ENCODE measurements at places on chromosomes 1 and 21.
A peak's percentile ranks its signal among the peaks of the same experiment; 100 is the strongest.

GRCh38 chr21:40938611-40939010 is 91.7 kb upstream of the DSCAM start:
- no peak for DNase-seq

DNA sequence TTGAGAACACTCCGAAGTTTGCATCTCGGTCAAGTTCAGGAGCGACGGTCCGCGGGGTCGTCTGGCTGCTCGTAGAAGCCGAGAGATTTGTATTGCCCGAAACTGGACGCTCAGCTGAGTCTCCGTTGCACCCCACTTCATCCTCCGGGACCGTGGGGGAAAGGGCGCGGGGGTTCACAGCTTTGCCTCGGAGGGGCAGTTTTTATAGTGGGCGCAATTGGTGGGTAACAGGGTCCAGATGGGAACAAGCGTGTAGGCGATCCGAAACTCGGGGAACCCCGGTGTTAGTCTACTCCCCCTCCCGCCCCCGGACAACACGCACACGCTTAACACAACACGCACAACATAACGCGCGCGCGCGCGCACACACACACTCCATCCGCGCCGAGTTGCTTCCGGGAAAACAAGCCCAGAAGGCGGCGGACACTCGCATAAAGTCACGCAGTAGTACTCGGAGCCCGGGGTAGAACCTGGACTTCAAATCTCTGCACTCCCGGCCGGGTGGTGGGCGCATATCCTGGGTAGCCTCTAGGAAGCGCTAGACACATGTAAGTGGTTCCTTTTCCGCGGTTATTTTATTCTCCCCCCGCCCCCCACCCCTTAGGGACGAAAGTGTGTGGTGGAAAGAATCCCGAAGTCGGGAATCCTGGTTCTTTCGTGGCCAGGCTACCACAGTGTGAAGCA is 1.1 kb upstream of the JUN start:
- peak; percentile 84 for DNase-seq

DNA sequence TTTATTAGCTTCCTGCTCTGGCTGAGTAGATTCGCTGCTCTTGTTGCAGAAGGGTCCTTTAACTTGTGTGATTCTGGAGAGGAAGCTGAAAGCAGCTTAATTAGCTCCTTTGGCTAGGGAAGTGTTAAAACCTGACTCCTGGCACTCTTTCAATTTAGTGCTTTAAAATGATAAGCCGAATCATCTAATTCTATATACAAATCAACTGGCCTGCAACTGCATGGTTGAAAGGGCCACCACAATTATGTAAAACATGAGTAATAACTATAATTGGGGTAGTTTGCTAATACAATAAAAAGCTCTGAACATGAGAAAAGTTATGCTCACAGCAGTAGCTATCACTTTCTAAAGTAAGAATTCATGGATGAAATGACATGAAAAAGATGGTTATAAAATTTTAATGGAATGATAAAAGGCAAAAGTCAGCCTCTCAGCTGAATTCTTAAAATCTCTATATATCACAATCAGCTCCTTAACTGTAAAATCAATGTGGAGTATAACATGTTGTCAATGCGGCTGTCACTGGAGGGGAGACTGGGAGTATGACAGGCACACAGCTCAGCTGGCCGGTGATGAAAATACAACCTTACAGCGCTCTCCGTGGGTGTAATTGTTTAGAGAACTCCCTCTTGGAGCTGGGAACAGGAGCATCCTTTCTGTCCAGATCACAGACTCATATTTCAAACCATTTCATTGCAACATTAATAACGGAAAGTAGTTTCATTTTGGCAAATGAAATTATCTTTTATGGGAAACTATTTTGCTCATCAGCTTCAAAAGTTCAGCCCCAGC is 324.4 kb downstream of the KCTD3 start:
- peak; percentile 46 for DNase-seq

DNA sequence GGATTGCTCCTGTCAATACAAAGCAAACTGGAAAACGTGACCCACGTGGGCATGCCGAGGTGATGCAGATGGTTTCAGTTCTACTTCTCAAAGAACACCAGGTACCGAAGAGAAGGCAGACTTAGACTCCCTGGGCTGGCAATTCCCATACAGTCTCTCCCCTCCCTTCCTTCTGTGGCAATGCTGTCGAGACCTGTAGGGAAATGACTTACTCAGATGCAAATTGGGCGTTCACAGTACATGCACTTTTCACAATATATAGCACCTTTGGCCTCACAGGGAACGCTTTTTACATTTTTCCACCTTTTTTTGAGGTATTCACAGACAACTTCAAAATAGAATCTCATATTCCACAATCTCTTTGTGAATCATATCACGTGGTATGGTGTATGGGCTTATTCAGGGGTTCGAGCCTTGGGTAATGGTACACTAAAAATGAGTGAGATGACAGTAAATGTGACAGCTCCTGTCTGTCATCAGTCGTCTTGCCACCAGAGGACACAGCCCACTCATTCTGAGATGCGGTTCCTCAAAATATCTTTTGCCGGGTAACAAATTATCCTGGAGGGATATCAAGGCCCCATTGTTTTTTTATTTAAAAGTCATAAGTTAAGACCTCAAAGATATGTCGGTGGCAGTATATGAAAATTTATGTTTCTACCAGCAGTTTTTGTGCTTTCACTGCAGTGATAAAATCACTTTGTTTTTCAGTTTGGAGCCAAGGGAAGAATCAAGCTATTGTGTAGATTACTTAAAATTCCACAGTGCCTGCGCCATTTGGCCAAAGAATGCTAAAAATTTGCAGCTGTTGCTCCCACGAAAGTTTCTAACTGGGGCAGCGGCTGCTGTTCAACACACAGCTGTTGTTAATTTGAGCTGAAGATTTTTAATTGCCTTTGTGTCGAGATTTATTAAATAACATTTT is 168.4 kb downstream of the ZZZ3 start:
- DNase-seq = no peak

DNA sequence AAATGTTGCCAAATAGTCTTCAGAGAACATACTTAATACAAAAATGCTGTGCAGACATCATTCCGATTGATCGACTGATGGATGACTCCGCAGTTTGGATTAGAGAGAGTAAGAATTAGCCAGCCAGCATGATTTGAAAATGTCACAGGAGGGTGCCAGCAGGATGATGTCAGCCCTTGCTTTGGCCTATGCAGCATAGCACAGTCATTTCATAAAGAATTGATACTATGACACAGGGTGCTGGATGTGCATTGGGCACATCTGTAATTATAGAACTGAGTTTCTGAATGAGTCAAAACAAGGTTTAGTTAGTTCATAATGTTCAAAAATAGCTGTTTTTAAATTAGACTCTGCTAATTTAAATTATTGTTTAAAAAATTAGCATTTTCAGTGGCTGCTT is 21.6 kb upstream of the TRAF5 start:
- DNase-seq = no peak

All from NCI-H2081 (cell line).